ENCODE measurements at places on chromosomes 4 and X.

- no peak for DNase-seq
Measured at GRCh38 chrX:71536285-71536684, 3.4 kb downstream of the OGT start.

GRCh38 chr4:133524369-133524768, 375.3 kb downstream of the PCDH10 start:
- DNase-seq, result no peak

GRCh38 chr4:81724925-81725329, 253.2 kb upstream of the RASGEF1B start:
- DNase-seq, result peak; percentile 15

DNA sequence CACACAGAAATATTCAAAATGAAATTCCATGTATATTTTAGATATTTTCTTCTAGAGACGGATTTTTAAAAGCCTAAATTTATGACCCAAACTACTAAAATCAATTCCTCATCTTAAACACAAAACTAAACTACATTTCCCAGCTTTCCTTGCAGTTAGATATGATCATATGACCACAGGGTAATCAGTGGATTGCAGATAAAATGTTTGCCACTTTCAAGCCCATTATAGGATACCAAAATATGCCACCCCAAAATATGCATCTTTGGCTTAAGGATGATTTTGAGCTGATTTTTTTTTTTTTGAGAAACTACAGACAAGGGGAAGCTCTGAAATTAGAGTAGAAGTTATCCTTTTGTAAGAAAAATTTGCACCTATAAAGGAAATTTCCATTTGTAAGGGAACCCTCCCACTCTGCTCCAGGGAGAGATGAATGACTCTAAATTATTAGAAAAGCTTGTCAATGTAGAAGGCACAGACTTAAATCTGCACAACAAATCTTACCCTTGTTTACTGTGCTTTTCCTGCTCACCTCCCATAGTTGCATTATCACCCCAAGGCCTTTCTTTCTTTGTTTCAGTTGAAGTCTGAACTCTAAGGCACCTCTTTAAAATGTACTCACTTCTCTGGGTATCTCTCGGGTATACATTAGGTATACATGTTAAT, 503.0 kb downstream of the PDHA2 start:
- no peak for DNase-seq

- DNase-seq, result no peak
Measured at GRCh38 chr4:152880263-152880662, 55.9 kb upstream of the FHDC1 start.

GRCh38 chrX:111823703-111824102, 52.3 kb upstream of the TRPC5OS start:
- DNase-seq, result no peak

- peak; percentile 48 for DNase-seq
Measured at GRCh38 chr4:42995343-42995944, 102.9 kb downstream of the GRXCR1 start.

- no peak for DNase-seq
Measured at GRCh38 chr4:123034023-123034422, 111.6 kb upstream of the NUDT6 start.

DNA sequence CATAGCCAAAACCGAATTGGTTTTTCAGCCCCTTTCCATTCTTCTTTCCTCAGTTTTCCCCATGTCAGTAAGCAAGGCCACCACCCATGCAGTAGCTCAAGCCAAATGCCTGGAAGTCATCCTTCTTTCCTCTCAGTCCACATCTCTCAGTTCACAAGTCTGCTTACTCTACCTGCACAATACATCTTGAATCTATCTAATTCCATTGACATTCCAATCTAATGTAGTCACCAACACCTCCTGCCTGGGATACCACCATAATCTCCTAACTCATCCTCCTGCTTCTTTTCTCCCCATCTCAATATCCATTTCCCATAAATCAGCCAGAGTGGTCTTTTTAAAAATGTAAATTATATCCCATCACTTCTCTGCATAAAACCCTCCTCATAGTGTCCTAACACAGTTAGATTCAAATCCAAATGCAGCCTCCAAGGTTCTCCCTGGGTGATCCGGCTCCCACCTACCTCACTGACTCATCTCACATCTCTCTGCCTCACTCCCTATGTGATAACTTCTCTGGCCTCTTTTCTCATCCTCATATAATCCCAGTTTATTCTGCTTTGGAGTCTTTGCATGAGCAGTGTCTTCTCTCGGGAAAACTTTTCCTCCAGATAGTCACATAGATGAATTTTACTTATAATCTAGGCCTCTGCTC, 26.9 kb downstream of the KCNIP4 start:
- peak; percentile 4 for DNase-seq
